ENCODE measurements at places on chromosomes 3 and 15.
A peak's percentile ranks its signal among the peaks of the same experiment; 100 is the strongest.

DNA sequence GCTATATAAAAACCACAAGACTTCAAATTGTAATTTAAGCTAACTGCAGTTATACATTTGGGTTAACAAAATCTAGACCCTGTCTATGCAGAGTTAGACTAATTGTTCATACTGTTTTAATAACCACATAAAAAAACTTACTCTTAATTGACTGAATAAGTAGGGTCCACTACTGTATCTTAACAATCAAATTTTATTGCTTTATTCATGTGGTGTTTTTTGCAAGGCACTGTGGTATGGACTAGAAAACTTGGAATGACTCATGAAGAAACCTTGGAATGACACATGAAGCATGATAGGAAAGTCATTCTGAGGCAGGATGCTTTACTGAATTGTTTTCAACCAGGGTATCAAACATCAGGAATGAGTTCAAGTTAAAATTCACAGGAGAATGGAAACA lies 2.3 kb downstream of the SERP1 start:
- no peak for DNase-seq

- DNase-seq: no peak
Observed at GRCh38 chr3:143716731-143717130, 131.5 kb downstream of the SLC9A9 start.

GRCh38 chr3:179840985-179841384 lies 188.1 kb downstream of the USP13 start:
- no peak for DNase-seq

GRCh38 chr3:72316501-72317279 lies 531.6 kb downstream of the SHQ1 start:
- no peak for DNase-seq

DNA sequence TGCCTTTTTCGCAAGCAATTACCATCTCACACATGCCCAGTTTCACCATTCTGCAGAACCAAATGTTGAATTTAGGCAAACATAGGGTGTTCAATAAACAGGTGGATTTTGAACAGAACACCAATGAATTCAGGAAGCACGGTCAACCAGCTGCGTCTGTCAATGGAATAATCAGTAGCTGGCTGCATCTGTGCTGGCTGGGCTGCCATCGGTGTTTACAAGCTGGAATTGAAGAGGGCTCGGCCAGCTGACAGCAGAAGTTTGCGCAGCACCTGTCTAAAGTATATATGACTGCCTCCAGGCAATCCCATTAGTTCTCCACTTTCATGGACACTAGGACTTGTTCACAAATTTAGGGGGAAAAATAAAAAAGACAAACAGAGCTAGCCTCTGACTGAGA lies 996.4 kb upstream of the CFAP20DC start:
- DNase-seq: no peak

DNA sequence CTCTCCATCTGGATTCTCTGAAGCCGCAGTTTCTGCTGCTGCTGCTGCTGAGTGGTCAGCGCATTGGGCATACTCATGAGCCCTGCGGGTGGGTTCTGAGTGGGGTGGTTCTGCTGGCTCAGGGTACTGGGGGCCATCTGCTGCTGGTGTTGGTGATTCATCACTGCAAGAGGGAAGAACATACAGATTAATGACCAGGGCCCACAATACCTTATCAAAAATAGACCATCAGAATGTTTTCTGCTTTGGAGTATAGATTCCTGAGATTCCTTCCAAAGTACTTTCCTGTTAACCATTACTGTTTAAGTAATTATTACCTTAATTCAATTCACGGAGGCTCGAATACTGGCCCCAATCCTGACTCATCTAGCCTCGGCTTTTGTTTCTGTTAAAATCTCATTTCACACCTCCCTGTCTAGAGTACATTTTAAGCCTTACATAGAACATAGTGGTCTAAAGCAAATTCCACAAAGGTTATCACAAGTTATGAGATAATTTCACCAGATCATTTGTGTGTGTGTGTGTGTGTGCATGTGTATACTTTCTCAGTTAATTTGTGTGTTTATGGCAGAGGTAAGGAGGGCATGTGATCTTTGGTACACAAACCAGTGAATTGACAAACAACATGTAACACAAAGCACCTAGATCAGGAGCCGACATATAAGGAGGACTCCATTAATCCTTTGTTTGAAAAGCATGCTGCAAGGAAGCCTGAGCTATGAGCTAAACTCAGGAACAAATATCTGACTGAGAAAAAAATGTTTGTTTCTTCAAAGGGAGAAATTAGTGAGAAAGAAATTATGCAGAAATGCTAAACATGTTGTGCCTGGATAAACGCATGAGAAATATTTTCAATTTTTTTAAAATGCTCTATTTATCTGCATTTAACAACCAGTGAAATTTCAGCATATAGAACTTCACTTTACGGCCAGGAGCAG lies 68.1 kb downstream of the TM4SF4 start:
- DNase-seq: no peak

- DNase-seq: no peak
Observed at GRCh38 chr3:33581666-33582065, 136.4 kb downstream of the CLASP2 start.

DNA sequence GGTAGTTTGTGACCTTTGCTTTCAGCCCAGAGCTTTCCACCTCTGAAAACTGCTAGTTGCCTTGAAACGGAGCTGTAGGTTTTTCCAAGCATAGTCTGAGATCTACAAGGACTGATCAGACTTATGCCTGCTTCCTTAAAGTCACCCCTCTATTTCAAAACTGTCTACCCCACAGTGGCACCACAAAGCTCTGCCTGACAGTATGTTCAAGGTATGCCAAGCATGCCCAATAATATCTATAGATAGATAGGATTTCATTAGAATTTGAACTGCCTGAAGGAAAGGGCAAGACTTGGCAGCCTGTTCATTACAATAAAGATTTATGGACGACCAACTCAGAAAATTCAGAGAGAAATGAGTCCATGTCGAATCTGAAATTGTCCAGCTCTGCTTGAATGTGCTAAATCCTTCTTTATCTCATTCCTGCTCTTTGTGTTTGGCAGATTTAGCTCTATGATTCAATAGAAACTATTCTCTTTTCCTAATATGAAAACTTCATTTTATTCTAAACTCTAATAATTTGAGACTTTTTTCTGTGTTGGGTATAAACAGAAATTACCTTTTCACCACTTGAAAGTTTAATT lies 227.6 kb upstream of the TBC1D5 start:
- DNase-seq: no peak

DNA sequence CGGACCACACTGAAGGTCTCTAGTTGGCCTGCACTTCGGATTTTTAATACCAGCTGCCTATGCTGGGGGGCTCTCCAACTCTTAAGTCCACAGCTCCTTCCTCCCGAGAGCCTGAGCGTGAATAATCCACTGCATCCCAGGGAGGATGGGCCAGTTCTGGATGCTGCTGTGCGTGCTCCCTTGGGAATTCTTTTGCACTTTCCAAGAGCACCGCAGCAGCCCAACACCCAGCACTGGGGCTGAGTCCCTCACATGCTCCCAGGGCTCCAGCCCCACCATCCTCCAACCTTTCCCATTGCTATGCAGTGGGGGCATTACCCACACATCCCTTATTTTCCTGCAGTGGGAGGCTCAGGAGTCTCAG lies 136.4 kb upstream of the IQSEC1 start:
- no peak for DNase-seq

DNA sequence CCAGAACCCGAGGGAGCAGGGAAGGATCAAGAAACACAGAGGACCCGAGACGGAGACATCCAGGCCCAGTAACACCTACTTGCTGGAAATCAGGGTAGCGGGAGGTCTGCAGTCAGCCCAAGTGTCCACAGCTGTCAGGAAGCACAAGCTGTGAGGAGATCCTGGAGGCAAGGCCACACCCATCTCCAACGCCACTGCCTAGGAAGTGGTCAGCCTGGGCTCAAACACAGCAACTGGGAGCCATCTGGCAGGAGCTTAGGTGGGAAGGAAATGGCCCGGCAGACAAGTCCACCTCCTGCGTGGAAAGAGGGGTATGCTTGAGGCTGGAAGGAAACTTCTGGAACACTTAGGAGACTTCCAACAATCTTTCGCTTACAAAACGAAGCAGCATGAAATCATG lies 407.1 kb downstream of the VPS13C start:
- DNase-seq: no peak

DNA sequence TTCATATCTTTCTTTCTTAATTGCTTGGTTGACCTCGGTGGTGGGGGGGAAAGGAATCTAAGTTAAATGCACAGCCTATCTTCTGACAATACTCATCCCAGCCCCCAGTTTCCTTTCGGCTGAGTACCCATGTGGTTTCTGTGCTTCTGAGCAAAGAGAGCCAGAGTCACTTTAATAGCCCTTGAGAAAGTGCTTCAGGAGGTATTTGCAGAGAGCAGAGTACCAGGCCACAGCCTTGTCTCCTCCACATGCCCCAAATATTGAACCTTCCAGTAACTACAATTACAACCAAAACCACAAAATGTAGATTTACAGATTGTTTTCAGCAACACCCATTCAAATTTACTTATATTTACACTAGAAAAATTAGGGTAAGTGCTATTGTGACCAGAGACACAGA lies 647.4 kb downstream of the NR2F2 start:
- DNase-seq: no peak

DNA sequence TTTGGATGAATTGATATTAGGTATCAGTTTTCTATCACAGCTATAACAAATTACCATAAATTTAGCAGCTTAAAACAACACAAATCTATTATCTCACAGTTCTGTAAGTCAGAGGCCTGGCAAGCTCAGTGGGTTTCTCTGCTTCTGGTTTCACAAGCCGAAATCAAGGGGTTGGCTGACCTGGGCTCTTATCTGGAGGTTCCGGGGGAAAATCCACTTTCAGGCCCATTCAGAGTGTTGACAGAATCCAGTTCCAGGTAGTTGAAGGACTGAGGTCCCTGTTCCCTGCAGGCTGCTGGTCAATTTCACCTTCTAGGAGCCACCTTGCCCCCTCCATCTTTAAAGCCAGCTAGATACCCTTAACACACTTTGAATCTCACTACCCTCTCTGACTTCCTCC lies 11.1 kb upstream of the HHATL start:
- DNase-seq: no peak

DNA sequence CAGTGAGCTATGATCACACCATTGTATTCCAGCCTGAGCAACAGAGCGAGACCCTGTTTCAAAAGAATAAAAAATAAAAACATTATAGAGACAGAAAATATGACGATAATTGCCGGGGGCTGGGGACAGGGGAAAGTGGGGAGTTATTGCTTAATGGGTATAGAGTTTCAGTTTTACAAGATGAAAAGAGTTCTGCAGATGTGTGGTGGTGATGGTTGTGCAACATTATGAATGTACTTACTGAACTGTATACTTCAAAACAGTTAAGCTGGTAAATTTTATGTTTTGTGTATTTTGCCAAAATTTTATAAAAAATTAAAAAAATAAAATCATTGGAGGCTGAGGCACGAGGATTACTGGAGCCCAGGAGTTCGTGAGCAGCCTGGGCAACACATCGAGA lies 24.8 kb upstream of the ZNF774 start:
- DNase-seq: no peak

GRCh38 chr3:157130467-157131251 lies 29.3 kb downstream of the CCNL1 start:
- peak; percentile 60 for DNase-seq

DNA sequence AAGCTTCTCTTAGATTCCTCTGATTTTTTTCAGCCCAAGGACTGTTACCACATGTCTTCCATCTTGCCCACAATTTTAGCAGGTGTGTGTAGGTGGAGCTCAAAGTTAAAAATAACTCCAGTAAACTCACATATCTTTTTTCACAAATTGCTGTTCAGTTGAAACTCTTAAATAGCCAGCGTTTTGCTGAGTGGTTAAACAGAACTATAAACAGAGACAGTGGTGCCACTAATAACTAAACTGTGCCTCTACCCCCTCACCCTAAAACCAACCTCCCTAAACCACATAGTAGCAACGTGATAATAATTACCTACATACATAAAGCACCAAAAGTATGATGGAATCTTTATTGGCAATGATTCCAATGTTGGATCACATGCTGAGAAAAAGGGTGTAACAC lies 525.1 kb downstream of the PDCD6IP start:
- DNase-seq: no peak

DNA sequence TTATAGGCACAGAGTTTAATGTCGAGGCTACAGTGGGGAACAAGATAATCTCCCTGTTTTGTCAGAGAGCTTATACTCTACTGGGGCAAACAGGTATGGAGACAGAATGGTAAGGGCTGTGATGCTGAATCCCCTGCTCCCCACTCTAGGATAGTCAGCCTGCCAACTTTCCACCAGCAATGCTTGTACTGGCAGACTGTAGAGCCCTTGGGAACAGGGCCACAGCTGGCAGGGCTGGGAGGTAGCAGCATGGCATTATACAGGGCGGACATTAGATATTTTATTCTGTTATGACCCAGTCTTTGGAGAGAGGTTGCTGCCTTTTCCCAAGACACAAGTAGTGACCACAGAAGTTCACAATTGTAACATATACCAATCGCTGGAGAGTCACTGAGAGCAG lies 91.2 kb downstream of the ARRDC4 start:
- DNase-seq: no peak

DNA sequence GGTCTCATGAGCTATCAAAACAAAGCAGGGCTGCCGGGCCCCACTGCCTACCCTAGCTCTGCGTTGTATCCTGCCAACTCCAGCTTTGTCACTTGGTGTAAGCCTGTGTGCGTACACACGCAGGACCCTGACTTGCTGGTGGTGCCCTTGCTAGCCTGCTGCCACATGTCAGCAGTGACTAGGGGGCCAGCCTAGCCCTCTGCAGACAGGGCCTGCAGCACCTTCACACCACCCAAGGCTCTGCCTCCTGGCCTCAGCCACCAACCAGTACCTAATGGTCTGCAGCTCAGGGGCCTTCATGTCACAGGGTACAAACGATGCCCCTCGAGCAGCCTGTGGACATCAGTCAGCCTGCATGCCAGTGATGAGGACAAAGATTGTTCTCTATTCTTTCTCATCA lies 30.1 kb upstream of the DUSP7 start:
- no peak for DNase-seq

GRCh38 chr15:29596266-29596665 lies 226.0 kb downstream of the TJP1 start:
- no peak for DNase-seq

GRCh38 chr3:154829929-154830328 lies 250.2 kb upstream of the MME start:
- no peak for DNase-seq

GRCh38 chr3:55476515-55476914 lies 10.6 kb downstream of the WNT5A start:
- DNase-seq: no peak

- DNase-seq: no peak
Observed at GRCh38 chr15:98778263-98778959, 130.1 kb downstream of the IGF1R start.

- no peak for DNase-seq
Observed at GRCh38 chr15:53918180-53919079, 59.8 kb upstream of the UNC13C start.

GRCh38 chr15:87929841-87930240 lies 326.7 kb downstream of the NTRK3 start:
- no peak for DNase-seq

Measured in activated T-helper 9 cell treated with anti-CD3 and anti-CD28 coated beads, Interleukin-2, amount 50 U/mL, for 16 hours (primary cell).